ENCODE measurements at places on chromosomes 16 and 17. TPM values are rescaled to one million over a fixed set of nuclear protein-coding genes. Genes with fewer than 3 reads are reported as not detected.

- no peak for DNase-seq
These were observed 914.9 kb downstream of the KCNJ2 start for GRCh38 chr17:71084219-71084618.

- DNase-seq: no peak
These were observed 49.1 kb upstream of the PMFBP1 start for GRCh38 chr16:72220875-72221629.

- no peak for DNase-seq
These were observed at the start of gene YBX2 for GRCh38 chr17:7294614-7295153. Gene YBX2, minus strand, starts transcription at chr17:7294639. Its CDS starts 139 bp downstream, at chr17:7294500.

Gene AGRP
- total RNA-seq: not detected

Gene PLLP
- total RNA-seq: 14.4 TPM

Data from right atrium auricular region (tissue), 2 donors.